ENCODE measurements at places on chromosomes 1 and 21.
A peak's percentile ranks its signal among the peaks of the same experiment; 100 is the strongest.

DNA sequence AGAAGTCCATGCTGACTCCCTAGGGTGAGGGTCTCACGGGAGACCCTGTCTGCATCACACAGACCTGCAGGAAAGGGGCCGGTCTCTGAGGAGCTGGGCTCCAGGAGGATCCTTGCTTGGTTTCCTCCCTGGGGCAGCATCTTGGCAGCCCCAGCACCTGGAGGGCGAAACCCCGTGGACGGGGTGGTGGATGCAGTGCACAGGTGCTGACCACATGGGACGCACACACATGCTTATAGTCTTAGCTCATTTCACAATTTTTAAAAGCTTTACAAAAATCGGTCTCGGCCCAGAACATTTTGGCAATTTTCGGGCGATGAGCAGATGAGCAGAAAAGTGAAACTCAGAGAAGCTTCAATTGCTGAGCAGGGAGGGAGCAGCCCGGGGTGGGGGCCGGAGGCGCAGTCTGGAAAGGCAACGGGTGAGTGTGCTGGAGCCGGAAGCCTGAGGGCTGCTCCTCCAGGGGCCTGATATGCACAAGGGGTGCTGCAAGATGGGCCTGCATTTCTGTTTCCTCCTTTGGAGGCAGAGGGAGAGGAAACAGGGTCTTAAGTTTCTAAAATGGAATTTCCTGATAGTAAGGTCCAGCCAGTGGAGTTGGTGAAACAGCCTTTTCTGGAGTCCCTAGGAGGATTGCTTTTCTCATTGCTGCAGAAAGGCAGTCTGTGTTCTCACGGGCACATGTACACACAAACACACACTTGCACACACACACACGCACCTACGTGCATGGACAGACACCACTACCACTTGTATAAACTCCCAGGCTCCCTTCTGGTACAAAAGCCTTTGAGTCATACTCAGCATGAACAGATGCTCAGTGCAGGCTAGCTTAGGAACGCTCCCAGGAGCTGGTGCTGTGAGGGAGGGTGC lies 60.6 kb downstream of the SCCPDH start:
- DNase-seq = no peak

DNA sequence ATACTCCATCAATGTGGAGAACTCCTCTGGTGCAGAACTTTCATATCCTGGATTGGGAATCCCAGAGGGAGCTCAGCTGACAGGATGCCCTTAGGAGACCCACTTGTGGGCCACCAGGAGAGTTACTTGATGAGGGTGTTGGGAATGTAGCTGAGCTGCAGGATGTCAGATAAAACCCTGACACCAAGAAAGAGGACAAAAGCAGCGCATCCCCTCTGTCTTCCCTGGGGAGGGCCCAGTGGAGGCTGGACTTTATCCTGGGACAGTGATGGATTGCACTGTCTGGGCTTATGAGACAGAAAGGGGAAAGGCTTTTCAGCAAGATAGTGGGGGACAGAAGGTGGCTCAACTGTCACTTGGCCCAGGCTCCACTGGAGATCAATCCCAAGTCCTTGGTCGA lies 88.1 kb upstream of the BCAR3 start:
- DNase-seq = no peak

DNA sequence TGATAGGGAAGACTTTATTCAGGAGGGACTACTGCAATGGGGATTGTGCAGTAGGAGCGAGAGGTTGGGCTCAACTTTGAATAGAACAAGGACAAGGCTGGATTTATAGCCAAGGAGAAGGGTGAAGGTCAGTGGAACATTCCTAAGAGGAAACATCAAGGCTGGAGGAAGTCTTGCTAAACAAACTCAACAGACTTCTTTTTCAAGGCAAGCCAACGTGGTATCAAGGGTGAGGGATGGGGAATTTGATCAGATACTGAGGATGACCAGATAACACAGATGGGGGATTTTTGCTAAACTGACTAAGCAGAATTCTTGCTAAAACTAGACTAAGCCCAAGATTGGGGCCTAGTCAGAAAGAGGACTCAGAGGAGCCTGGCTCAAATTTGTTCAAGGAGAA lies 107.3 kb downstream of the DUSP10 start:
- DNase-seq = no peak

GRCh38 chr1:111615870-111616715 lies 3.5 kb upstream of the RAP1A start:
- no peak for DNase-seq

DNA sequence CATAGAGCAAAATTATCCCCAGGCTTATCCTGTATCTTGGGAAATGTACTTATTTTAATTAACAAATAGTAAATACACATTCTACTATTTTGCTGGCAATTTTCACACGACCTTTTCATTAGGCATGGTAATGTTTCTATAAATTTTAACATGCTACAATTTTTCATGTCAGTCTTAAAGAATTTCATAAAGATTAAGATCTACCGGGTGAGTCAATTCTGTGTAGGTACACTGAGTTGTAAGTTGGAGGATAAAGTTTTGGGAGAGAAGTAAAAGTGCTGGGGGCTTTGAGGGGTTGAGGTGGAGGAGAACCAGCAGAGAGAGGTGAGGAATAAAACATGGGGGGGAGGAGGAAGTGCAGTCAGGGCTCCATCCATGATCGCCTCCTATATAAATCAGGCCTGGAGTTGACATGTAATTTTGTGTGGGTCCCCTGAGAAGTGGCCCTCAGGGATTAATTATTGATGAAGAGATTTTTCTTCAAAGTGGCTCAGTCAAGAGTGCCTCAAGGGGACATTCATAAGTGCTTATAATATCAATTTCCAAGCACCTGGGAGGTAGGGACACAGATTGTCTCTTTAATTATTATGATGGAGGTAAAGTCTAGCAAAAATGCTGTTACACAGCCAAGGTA lies 7.2 kb downstream of the DPYD start:
- DNase-seq = no peak

DNA sequence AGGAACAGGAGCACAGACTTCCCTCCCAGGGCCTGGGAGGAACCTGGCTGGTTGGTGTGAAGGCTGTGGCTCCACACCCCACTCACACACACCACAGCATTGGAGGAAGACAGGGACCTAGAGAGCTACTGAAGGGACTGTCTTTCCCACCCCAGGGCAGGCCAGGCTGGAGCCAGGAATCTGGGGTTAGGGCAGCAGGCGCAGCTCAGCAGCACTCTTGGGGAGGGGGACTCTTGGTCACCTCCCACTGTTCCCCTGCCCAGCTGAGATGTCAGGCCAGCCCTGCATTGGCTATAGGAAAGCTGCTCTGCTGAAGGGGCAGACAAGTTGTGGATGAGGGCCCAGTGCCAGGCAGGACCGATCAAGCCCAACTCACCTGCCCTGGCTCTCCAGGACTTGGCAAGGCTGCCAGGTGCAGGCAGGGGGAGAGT lies 1.6 kb upstream of the PLEKHA6 start:
- no peak for DNase-seq

GRCh38 chr1:159945483-159946241 lies at the start of gene IGSF9:
Gene IGSF9, minus strand, starts transcription at chr1:159945613. Its CDS starts 2,159 bp downstream, at chr1:159943454.
- DNase-seq = no peak

DNA sequence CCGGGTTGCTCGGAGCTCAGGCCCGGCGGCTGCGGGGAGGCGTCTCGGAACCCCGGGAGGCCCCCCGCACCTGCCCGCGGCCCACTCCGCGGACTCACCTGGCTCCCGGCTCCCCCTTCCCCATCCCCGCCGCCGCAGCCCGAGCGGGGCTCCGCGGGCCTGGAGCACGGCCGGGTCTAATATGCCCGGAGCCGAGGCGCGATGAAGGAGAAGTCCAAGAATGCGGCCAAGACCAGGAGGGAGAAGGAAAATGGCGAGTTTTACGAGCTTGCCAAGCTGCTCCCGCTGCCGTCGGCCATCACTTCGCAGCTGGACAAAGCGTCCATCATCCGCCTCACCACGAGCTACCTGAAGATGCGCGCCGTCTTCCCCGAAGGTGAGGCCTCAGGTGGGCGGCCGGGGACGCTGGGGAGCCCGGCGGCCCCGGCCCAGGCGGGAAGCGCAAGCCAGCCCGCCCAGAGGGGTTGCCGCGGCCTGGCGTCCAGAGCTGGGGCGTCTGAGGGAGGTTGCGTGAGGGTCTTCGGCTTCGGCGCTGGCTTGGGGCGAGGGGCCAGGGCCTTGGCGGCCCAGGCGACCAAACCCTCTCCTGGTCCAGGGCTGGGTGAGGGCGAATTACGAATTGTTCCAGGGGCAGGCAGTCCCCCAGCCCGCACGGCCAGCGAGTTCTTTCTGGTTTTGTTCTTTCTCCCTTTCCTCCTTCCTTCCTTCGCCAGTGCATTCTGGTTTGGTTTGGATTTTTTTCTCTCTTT lies 805 bp downstream of the SIM2 start:
- no peak for DNase-seq

GRCh38 chr1:195236991-195237889 lies 1371.0 kb downstream of the KCNT2 start:
- no peak for DNase-seq

DNA sequence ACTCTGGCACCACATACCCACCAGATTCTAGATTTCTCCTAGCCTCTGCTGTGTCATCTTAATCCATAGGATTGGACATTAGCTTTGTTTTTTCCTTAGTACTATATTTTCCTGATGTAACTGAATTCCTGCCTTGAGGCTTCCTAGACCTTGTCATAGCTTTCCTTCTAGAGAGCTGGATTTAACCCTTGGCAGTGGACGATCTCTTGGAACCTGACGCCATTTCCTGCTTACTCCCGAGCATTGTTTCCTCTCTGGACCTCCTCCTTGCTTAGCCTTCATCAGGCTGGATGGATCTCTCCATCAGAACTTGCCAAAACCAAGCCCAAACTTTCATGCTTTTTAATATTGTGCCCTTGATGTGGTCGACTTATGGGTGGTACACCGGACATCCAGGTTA lies 1.5 kb downstream of the APOBEC4 start:
- DNase-seq = no peak

DNA sequence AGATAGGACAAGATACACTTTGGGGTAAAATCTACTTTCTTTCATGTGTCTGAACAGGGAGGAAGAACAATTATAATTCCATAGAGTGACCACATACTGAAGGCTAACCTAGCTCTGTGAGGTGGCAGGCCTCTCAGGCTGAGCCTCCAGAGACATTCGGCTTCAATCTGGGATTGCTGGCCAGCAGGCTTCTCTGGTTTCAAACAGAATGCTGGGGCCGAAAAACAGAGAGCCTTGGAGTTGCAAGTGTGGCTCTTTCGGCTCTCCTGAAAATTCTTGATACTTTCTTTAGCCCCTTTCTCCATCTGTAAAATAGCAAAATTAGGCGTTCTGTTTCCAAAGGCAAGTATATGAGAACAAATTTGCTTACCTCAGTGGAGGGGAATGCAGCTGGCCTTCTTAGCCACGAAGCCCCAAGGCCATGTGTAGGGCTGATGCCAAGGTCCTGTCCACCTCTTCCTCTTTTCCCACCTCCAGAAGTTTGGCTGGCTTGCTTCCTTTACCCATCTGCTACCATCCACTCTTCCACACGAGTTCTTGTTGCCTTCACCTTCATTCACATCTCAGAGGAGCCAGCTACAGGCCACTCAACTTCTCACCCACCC lies 30.0 kb upstream of the UBE2U start:
- DNase-seq = no peak

DNA sequence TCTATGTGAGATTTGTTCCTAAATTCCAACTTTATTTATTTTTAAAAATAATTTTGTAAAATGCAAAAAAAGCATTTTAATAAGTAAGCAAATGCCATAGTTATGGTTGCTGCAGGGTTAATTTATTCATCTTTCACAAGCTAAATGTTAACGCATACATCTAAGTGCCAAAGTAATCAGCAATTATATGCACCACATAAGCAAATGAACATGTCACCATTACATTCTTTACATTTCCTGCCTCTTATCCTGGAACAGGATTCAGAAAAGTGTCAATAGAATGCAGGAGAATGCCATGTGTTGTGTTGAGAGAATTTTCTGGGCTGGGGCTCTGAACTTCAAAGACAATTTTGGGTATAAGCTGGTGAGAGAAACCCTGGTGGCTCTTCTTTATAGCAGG lies 136.6 kb downstream of the GRIK1 start:
- no peak for DNase-seq

- DNase-seq = no peak
Measured at GRCh38 chr1:236947794-236948193, 56.4 kb downstream of the MT1HL1 start.

GRCh38 chr1:1063945-1064831 lies 9.9 kb downstream of the RNF223 start:
- DNase-seq = peak; percentile 84

- no peak for DNase-seq
Measured at GRCh38 chr1:230867101-230867902, 1.0 kb downstream of the C1orf198 start.

DNA sequence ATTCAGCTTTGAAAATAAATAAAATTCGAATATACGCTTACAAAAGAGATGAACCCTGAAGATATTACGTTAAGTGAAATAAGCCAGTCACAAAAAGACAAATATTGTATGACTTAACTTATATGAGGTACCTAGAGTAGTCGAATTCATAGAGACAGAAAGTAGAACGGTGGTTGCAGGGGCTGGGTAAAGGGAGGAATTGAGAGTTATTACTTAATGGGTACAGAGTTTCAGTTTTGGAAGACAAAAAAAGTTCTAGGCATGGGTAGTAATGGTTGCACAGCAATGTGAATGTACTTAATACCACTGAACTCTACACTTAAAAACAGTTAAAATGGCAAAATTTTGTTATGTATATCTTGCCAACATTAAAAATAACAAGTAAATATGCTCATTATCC lies 48.6 kb upstream of the ZNHIT6 start:
- DNase-seq = no peak

DNA sequence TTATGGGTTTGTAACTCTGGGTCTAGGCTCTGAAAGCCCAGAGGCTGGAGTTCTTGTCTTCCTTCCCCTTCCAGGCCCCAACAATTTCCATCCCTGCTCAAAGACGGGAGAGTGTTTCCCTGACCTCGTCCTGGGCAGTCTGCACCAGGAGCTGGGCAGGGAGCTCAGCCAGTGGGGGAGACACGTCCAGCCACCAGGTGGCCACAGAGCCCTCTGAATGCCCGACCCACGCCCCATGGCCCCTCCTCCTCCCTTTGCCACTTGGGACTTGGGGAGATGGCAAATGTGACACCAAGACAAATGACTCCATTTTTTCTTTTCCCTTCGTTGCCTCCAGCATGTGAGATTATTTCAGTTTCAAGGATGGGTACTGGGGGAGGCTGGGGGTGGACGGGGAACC lies 159.9 kb upstream of the AJAP1 start:
- no peak for DNase-seq

GRCh38 chr1:225866061-225866837 lies 15.9 kb downstream of the TMEM63A start:
- peak; percentile 90 for DNase-seq

DNA sequence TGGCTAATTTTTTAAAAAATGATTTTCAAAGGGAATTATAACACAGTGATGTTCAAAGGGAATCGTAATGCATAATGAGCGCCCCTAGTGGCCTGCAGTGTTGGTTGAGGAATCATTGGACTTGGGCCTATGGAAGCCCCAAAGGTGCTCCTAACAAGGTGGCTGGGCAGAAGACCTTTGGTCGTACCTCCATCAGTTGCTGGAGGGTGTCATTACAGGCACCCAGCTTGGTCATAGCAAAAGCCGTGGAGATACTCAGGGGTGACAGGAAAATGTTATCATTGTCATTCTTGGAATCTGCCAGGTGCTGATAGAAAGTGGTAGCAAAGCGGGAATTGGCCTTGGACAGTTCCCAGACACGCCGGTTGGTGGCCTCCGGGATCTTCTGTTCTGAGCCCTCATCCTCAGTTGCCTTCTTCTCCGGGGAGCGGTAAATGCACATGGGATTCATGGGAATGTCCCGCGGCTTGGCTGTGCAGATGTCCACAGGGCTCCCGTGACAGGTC lies 2.7 kb downstream of the SERPINC1 start:
- peak; percentile 12 for DNase-seq

- DNase-seq = peak; percentile 40
Measured at GRCh38 chr1:91582431-91582921, 81.8 kb downstream of the CDC7 start.

Data from HL-60 (cell line).